ENCODE measurements at places on chromosomes 1 and 21.

GRCh38 chr1:167440345-167440744, 78.0 kb downstream of the CD247 start:
- DNase-seq, result no peak

DNA sequence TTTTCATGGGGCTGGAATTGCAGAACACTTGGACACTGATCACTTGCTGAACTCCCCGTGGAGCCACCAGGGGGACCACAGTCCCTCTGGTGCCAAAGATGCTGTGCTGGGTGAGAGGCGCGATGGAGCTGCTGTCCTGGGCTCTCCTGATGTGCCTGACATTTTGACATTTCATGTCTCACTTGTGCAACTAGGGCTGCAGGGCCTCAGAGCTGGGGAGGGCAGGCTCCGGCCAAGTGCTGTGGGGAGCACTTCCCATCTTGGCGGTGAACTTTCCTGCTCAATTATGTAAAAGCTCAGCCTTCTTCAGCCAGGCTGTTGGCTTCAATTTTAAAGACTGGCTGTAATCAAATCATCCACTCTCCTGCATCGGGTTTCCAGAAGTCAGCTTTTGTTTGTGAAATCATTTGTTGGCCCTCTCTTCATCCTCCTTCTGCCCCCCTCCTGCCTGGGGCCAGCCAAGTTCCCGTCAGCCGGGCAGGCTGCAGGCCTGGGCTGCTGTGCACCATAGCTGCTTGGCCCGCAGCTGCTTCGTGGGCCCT, 36.8 kb downstream of the KCNAB2 start:
- no peak for DNase-seq

GRCh38 chr1:27650539-27651175, 15.7 kb upstream of the FGR start:
- DNase-seq, result no peak

DNA sequence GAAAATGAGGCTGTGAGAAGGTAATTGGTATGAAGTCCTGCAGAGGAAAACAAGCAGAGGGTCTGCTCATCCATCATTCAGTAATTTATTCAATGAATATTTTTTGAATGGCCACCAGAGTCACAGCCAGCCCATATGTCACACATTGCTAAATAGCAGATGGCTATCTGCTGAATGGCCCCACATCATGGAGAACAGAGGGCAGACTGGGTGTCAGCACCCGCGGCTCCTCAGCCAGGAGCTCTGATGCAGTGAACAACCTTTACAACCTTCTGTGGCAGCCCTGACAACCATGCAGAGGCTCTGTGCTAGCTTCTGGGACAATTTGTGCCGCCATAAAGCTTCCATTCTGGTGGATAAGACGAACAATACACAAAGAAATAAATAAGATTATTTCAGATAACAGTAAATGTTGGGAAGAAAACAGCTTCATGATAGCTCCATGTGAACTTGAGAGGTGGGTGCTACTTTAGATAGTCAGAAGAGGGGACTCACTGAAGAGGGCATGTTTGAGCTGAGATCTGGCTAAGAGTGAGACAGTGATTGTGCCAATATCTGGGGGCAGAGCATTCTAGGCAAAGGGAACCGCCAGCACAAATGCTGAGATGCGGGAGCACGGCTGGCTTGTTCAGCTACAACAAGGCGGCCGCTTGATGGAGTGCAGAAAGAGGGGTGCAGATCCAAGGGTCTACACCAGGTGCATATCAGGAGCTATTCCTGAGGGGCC, 2.8 kb upstream of the C1orf210 start:
- DNase-seq, result no peak

GRCh38 chr1:232369451-232370296, 260.3 kb downstream of the SIPA1L2 start:
- DNase-seq, result no peak

GRCh38 chr1:9538669-9539164, 548 bp upstream of the SLC25A33 start:
- DNase-seq, result no peak

- DNase-seq, result no peak
Observed at GRCh38 chr1:195450794-195451193, 1157.4 kb downstream of the KCNT2 start.

DNA sequence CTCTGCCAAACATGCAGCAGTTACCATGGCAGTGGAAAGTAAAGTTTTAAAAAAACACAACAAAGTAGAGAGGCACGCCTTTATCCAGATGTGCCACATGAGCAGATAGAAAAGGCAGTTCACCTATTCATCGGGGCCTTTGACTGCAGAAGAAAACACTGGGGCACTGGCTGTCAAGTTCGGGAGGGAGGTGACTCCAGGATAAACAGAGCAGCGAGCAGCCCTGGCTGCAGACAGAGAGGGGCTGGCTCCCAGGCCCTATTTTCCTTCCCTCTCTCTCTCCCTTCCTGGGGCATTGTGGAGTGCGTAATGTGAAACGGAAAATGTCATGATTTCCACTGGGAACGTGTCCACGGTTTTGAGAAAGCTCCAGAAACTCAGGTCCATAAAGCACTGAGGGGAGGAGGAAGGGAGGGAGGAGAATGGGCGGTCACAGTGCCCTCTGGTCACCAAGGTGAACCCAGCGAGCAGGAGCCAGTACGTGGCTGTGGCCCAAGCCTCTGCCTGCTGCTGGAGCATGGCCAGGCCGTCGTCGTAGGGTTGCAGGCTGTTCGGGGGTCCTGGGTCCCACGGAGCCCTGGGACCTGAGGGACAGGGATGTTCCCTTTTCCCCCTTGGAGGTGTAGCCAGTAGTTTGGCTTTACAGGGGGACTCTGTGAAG, 114.7 kb upstream of the IRF2BP2 start:
- no peak for DNase-seq

GRCh38 chr1:59691261-59691660, 123.5 kb upstream of the HOOK1 start:
- no peak for DNase-seq

DNA sequence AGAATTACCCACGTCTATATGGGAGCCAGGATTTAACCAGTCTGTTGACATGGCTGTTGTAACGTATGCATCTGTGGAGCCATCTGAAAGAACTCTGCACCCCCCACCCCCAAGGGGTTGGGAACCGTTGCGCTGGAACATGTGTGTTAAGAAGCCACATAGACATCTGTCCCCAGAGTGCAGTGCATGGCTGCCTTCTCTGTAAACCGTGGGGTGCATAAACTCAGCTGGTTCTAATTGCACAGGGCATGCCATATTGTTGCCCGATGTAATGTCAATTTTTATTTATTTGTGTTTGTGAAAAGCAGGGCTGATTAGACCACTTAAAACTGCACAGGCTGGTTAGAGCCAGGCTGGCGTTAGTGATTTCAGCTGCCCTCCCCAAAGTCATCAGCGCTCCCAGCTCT, 70.1 kb upstream of the ROR1 start:
- no peak for DNase-seq

DNA sequence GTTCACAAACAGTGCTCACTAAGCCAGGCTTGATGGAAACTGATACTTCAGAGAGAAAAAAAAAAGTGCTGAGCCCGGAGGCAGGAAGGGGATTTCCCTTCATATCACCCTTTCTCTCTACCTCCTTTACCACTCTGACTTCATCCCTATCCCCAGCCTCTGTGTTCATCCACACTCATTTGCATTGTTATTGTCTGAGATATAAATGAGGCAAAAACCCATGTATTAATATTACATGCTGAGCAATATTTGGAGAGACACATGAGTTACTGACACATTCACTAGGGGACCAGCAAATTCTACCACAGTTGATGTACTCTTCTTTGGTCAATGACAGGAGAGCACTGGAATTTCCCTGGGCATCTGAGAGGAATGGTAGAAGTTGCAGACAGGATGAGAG, 175.8 kb downstream of the TNFSF18 start:
- no peak for DNase-seq

DNA sequence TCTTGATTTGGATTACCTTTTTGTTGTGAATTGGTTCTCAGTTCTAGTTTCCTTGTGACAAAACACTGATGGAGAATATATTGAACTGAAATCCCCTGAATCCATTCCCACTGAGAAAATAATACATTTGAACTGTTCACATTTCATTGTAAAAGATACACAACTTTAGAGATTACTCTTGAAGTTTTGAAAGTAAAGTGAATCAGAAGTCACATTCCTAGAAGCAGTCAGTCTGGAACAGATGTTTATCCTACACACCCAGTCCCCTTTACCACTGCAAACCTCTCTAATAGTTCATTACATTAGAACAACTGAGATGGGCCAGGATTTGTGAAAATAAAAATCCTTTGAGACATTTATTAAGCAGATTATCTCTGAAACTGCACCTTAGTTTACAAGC, 3.4 kb downstream of the RERE start:
- DNase-seq, result no peak

DNA sequence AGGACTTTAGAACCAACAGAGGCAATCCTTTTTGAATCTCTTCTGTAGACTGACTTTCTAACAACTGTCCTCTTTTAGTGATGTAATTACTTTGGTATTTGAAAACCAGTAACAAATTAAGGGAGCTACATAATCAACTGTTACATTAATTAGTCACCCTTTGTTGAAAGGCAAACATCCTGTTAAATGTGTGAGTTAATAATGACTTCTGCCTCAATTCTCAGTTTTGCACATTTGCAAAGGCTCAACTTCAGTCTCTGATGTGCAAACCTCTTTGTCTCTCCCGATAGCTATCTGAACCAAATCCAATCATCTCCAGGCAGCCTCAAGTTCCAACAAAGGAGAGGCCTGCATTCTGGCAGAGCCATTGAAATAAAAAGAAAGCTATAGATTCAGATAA, 135.4 kb upstream of the C8B start:
- DNase-seq, result no peak

DNA sequence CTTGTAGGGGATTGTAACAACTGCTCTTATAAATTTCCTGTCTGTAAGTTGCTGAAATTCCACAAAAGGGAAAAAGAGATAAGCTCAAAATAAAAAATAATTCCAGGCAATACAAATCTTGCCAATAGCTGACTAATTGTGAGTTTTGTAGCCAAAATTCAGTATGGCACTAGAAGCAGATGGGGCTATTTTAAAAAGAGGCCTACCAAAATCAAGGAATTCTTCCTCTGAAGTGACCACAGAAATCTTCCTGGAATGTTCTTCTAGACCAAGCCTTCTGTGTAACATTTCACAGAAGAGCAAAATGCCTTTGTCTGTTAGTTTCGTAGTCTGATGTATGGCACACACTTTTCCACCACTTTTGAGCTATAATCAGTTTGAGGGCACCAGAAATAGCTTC, 127.6 kb downstream of the CYYR1 start:
- DNase-seq, result no peak

DNA sequence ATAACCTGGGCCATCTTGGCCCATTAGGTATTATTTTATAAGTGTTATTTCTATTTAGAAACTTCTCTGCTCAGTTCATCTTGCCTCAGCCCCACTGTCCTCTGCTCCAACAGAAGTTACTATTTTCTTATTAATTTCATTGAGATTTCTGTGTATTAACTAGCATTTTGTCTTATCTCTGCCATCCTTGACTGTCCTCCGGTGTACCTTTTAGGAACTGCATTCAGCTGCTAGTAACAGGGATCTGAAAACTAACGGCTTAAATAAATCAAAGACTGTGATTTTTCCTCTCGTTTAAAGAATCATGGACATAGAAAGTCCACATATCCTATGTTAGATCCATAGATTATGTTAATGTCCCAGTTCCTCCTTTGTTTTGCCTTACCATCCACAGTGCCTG, 382.5 kb downstream of the MATN1 start:
- DNase-seq, result no peak

- no peak for DNase-seq
Observed at GRCh38 chr1:205438213-205439158, 16.6 kb upstream of the LEMD1 start.

DNA sequence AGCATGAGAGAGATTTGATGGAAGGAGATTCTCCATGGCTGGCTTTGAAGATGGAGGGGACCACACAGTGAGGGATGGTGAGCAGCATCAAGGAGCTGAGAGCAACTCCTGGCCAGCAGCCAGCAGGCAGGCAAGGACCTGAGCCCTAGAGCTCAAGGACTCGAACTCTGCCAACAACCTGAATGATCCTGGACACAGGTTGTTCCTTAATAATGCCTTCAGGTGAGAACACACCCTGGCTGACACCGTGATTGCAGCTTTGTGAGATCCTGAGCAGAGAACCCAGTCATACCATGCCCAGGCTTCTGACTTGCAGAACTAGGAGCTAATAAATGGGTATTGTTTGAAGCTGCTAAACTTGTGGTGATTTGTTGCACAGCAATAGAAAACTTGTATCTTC, 183.1 kb downstream of the LMX1A start:
- no peak for DNase-seq

GRCh38 chr1:39261712-39262221, 57.3 kb downstream of the MACF1 start:
- DNase-seq, result no peak

DNA sequence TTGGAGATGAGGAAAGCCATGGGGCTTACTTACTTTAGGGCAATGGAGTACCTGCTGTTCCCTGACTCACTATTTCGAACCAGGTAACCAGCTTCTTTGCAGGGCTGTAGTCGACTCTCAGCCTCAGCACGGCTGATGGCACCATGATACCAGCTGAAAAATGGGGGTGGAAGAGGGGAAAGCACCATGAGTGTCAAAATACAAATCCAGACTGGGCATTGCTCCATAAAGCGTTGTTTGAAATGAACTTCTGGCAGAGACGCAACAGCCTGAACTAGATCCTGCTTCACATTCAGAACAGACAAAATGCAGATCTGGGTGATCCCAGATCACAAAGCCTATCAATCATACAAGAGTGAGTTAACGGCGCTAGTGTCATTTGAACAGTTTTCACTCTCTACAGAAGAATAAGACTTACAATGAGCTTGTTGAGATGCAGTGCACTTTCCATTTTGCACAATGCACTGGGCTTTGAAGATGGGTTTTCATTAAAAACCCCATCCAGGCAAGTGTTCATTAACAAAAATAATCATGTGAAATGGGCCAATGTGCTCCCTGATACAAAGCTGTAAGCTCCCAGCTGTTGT, 16.0 kb upstream of the TDRD10 start:
- DNase-seq, result no peak

GRCh38 chr1:37601441-37601840, 5.7 kb upstream of the GNL2 start:
- no peak for DNase-seq

Measured in naive thymus-derived CD8-positive, alpha-beta T cell (primary cell).